Type B pancreatic cell (in vitro differentiated cells): ENCODE measurements at places on chromosomes 4 and X. TPM values are rescaled to one million over a fixed set of nuclear protein-coding genes. Genes with fewer than 3 reads are reported as not detected.

The GATA1 gene
- total RNA-seq, result not detected in 2 replicates

The INTU gene
- total RNA-seq, result 11.8 and 20.7 TPM in 2 replicates

The CXCL10 gene
- 0.31 and 0.60 TPM in 2 replicates for total RNA-seq

DNA sequence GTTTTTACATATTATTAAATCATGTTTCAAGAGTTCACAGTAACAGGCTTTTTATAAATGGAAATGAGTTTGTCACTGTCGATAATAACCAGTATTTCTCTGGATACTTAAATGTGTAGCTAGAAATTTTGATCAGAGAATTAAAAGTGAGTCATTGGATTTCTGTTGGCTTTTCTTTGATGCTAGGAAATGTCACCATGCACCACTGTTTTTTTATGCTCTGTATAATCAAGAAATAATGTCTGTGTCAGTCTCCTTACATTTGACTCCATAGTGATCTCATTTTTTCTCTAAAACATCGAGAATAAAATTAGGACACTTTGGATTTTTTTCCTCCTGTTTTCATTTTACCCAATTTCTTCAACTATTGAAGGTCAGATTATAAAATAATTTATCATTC is 234.2 kb downstream of the RAPGEF2 start:
- no peak for DNase-seq

DNA sequence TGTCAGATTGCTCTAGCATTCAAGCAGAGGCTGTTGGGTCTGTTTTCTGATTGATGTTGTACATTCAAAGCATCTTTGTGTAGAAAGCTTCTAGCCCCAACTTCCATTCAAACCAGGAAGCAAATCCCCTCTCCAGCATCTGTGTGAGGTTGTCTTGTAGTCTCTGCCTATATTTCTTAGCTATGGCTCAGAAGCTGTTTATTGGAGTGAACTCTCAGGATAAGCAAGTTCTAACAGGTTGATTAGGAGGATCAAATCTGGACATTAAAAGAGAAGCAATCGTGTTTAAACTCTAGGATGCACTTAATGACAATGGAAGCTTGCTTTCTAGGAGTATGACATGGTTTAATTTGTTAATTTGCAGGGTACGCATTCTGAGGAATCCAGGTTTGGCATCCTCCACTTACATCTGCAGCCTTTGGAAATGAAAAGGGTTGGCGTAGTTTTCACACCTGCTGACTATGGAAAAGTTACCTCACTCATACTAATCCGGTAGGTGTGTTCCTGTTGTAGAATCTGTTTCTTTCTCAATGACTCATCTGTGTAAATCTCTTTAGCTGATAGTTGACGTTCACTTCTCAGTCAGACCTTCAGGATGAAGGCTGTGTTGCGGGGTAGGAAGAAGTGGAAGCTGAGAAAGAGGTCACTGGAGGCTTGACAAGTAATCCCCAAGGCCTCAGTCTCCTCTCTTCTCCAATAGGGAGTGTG is 88.0 kb upstream of the TLR2 start:
- no peak for DNase-seq

GRCh38 chrX:115259238-115259875 is 25.5 kb upstream of the LRCH2 start:
- DNase-seq, result no peak

- peak; percentile 85 for DNase-seq
These were observed 134.7 kb downstream of the PALLD start for GRCh38 chr4:168631241-168632162.

- DNase-seq, result no peak
These were observed 17.5 kb upstream of the FAM241A start for GRCh38 chr4:112127803-112128202.

- no peak for DNase-seq
These were observed 1.8 kb downstream of the WWC2 start for GRCh38 chr4:183100827-183101226.

GRCh38 chr4:144711700-144712456 is 65.9 kb downstream of the HHIP start:
- DNase-seq, result no peak

- DNase-seq, result no peak
These were observed 56.1 kb upstream of the TMEM131L start for GRCh38 chr4:153409924-153410501.

DNA sequence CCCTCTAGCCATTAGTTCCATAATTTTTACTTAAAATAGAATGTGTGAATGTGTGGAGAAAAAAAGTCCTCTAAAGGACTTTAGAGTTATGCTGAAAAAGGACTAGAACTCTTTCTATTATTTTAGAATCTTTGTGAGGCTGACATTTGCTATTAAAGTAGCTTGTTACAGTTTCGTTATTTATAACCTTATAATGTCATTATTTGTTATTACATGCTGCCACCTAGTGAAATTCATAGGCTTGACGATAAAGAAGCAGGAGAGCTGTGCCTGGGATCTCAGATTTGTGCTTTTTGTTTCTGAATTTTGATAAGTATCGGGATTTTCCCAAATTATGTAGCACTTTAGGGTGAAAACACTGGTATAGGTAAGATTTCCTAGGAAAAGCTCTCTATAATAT is 38.5 kb upstream of the TAPT1 start:
- no peak for DNase-seq

DNA sequence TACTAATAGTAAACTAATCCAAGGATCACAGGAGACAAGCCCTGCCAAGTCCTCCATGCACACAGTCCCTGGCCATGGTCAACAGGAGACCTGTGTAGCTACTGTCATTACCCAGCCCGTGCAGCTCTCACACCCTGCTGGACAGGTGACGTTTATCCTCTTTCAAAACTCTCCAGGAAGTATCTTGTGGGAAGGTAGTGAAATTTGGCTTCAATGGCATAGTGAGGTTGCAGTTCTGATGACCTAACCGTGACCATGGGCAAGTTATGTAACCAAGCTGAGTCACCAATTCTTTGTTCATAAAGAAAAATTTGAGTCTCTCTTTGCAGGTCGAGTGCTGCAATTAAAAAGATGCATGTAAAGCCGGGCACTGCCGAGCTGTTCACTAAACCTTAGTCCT is 11.3 kb upstream of the SLC2A9 start:
- no peak for DNase-seq

GRCh38 chr4:94497690-94498089 is 45.9 kb downstream of the PDLIM5 start:
- DNase-seq, result no peak

GRCh38 chr4:20662851-20663250 is 37.4 kb upstream of the PACRGL start:
- DNase-seq, result no peak

- no peak for DNase-seq
These were observed 21.7 kb upstream of the SEC24B start for GRCh38 chr4:109411964-109412363.

- no peak for DNase-seq
These were observed 25.3 kb downstream of the ARHGEF6 start for GRCh38 chrX:136755411-136755810.

DNA sequence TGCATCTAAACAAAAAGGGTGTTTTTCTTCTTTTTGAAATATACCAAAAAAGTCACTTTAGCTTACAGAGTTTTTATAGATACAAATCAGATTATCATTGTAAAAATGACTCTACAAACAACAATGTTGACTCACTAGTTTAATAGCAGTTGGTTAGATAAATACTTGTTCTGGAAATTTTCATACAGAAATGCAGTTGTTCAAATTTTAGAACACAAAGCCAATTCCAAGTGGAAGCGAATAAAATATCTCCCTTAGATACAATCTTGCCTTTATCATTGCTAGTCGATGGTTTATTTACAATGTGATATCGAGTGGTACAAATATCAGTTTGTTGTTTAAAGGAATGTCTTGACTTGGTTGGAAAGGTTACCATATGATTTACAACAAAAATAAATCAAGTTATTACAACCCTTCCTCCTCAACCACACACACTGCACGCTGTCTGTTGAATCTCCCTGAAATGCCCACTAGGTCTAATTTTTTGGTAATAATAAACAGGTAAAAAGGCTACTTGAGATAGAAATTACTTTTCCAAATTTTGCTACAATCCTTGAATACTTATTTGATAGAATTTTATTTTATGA is 114.8 kb downstream of the CDS1 start:
- no peak for DNase-seq

DNA sequence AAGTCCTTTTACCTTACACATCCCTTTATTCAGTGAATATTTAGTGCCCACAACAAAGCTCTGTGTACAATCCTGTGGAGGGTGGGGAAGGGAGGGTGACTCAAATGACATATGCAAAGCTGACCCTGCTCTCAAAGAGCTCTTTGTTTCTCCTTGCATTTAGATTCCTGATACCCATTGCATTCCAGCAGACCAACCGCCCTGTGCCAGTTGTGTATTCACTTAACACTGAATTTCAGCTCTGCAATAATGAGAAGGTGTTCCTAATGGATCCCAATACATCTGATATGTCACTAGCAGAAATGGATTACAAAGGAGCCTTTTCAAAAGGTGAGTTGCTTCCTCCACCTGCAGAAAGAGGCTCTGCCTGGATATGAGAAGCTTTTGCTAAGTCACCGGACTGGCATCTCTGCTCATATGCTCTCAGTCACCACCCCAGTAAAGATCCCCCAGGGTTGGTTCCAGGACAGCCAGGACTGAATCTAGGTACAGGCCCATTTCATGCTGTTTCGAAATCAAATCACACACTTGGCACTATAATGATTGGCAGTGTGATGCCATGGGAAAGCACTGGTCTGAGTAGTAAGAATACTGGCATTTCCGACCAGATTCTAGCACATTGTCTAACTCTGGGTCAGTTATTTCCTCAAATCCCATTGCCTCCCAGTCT is 17.1 kb upstream of the ANXA3 start:
- no peak for DNase-seq

DNA sequence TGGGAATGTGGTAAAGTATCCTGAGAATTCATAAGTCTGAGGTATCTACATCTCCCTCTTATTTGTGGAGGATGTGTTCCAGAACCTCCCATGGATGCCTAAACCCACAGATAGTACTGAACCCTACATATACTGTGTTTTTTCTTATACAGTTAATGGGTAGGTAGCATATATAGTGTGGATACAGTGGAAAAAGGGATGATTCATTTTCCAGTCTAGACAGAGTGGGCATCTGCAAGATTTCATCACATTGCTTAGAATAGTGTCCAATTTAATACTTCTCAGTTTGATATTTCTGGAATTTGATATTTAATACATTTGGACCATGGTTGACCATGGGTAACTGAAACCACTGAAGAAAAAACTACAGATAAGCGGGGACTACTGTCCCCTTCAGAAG is 155.0 kb upstream of the ANKRD50 start:
- no peak for DNase-seq

DNA sequence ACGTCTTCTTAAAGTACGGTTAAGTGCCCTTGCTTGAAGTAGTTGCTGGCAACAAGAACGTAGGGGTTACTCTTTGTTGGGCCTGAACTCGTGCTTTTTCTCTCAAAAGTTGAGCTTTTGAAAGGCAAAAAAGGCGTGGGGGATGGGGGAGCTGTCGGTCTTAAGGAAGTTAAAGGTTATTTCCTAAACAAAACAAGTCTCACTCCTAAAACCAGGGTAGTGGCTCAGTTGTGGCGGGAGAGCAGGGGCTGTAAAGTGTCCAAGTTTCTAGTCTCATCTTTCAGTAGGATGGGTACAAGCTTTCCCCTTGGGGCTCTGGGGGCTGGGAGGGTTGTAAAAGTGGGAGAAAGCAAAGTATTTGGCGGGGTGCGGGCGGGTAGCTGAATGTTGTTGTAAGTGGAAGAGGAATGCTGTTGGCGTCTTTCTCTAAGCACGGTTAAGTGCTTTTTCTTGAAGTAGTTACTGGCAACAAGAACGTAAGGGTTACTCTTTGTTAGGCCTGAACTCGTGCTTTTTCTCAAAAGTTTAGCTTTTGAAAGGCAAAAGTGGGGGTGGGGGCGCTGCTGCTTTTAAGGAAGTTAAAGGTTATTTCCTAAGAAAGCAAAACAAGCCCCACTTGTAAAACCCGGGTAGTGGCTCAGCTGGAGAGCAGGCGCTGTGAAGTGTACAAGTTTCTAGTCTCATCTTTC is 904 bp upstream of the WDR1 start:
- no peak for DNase-seq

DNA sequence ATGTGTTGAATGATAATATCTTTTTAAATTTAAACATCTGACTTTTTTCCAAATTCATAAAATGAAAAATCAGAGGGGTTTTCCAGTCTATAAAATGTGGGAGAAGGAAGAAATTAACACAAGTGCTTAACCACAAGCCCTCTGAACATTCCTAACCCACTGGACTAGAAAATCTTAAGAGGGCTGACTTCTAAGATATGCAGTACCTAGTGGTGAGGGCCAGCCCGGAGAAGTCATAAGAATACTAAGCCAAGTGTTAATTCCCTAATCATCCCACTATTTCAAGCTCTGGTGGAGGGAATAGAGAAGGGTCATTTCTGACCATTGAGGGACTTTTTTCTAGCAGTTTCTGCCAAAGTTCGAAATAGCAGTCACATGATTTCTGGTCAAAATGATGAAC is 86.9 kb upstream of the NEIL3 start:
- no peak for DNase-seq

DNA sequence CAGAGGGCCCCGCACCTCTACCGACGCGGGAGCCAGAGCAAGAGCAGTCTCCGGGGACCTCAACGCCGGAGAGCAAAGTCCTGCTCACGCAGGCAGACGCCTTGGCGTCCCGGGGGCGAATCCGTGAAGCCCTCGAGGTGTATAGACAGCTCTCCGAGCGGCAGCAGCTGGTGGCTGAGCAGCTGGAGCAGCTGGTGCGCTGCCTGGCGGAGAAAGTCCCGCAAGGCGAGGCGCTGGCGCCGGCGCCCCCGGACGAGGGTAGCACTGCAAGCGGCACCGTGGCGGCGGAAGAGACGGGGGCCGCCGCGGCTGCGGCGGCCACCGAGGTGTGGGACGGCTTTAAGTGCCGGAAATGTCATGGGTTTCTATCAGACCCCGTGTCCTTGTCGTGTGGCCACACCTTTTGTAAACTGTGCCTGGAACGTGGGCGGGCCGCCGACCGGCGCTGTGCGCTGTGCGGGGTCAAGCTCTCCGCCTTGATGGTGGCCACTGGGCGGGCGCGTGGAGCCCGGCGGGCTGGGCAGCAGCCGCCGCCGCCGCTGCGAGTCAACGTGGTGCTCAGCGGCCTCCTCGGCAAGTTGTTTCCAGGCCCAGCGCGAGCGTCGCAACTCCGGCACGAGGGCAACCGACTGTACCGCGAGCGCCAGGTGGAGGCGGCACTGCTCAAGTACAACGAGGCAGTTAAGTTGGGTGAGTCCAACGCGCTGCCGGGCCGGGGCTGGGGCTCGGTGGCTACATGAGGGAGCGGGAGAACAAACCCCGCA is 672 bp downstream of the LONRF3 start:
- peak; percentile 68 for DNase-seq

DNA sequence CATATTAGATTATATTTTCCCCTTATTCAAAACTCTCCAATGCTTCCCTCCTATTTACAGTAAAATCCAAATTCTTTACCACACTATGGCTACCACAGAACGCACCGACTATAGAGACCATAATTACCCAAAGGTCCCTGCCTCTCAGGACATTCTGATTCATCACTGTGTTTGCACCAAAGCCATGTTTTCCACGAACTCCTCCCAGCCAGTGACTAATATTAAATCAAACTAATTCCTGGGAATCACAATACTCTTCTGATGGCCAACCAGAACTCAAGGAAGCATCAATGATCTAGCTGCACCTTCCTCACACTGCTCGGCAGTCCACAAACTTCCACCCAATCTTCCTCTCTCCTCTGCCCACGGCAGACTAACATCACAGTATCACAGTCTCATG is 24.2 kb upstream of the EDNRA start:
- DNase-seq, result no peak

- no peak for DNase-seq
These were observed 1.9 kb downstream of the USP38 start for GRCh38 chr4:143186649-143187048.

- DNase-seq, result no peak
These were observed 694.5 kb upstream of the SLIT2 start for GRCh38 chr4:19557161-19557560.
